Activated T-helper 9 cell treated with anti-CD3 and anti-CD28 coated beads, Interleukin-2, amount 50 U/mL, for 16 hours (primary cell): ENCODE measurements at places on chromosomes 3 and 15.

GRCh38 chr3:53726643-53727042 lies 119.6 kb downstream of the CHDH start:
- no peak for DNase-seq

DNA sequence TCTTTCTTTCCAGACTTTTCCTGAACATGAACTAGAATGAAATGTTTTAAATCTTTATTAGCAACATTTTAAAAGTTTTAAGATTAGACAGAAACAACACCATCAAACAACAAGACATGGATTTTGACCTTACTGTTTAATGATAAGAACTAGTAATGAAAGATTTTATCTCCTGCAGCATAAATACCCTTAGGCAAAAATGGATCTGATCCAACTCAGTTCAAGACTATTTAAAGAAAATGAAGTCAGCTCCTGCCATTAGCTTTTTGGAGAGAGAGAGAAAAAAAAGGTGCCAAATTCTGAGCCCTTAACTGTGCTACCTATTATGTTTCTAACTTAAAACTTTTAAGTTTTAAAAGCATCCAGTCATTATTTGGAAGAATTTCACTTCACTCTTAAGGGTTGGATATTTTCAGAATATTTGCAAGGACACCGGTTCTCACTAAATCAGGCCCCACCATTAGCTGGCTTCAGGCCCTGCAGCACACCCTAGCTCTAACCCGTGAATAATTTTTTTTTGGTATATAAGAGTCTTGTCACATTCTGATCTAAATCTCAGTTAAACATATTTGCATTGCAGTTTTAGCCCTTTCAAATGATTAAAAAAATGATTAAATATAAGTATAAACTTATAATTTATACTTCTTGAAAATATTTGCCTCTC lies 60.0 kb downstream of the NR1I2 start:
- DNase-seq = no peak

DNA sequence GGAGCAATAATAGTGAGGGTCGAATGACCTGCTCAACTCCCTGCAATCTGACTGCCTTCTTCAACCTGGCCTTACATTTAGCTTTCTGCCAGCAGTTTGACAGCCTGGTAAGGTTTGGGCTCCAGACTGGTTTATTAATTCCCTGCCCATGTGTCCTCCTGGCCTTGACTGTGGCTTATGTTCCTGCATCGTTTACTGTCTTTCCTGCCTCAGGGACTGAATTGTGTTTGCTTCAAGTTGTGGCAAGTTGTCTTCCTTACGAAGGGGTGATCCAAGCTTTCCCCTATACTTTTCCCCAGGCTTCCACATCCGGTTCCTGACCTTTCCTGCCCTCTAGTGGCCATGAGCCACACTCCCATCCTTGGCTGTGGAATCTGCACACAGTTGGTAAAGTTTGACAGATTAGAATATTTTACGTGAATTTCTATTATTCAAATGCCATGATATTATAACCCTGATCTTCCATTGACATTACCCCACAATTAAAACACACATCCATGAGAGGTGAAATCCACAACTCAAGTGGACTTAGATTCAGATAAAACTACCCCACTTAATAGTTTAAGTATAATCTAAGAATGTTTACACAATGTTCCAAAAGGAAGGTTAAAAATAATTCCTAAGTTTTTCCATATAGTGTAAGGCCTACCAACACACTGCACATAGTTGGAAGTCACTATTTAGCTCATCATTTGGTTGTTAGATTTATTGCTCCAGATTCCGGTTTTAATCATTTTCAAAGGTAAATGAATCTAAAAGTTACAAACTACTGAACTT lies 95.7 kb downstream of the NEDD4 start:
- DNase-seq = no peak

DNA sequence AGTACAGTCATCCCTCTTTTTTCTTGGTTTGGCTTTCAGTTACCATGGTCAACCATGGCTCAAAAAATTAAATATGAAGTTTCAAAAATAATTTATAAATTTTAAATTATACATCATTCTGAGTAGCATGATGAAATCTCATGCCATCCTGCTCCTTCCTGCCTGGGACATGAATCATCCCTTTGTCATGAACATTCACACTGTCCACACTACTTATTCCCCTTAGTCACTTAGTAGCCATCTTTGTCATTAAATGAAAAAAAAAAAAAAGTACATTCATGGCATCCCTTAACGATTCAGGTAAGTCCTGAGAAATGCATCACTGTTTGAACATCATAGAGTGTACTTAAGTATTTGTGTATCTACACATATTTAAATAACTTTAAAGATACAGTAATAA lies 1046.3 kb downstream of the ROBO2 start:
- DNase-seq = no peak

- DNase-seq = peak; percentile 89
Observed at GRCh38 chr3:170869645-170870593, at the start of gene RPL22L1. Gene RPL22L1 (minus strand): TSS chr3:170870195. CDS start chr3:170870167, 28 bp downstream.

DNA sequence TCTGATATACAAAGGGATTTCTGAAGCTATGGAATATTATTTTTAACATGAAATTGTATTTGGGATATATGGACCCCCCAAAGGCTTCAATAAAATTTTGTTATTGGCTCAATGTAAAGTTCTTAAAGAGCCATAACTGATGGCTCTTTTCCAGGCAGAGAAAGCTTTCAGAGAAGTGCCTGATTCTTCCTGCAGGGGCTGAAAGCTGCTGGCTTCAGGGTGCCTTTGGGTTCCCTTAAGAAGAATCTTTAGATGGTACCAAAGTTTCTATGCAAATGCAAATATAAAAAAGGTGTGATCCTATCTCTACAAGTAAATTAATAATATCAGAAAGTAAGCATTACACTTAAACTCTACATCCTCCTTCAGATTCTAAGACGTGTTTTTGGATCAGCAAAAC lies 72.6 kb downstream of the NR2F2 start:
- no peak for DNase-seq

GRCh38 chr15:37652646-37653417 lies 281.6 kb upstream of the TMCO5A start:
- DNase-seq = no peak

GRCh38 chr3:23611737-23612295 lies 193.9 kb upstream of the UBE2E1 start:
- no peak for DNase-seq

- DNase-seq = no peak
Observed at GRCh38 chr3:125022206-125022605, 33.6 kb downstream of the HEG1 start.

DNA sequence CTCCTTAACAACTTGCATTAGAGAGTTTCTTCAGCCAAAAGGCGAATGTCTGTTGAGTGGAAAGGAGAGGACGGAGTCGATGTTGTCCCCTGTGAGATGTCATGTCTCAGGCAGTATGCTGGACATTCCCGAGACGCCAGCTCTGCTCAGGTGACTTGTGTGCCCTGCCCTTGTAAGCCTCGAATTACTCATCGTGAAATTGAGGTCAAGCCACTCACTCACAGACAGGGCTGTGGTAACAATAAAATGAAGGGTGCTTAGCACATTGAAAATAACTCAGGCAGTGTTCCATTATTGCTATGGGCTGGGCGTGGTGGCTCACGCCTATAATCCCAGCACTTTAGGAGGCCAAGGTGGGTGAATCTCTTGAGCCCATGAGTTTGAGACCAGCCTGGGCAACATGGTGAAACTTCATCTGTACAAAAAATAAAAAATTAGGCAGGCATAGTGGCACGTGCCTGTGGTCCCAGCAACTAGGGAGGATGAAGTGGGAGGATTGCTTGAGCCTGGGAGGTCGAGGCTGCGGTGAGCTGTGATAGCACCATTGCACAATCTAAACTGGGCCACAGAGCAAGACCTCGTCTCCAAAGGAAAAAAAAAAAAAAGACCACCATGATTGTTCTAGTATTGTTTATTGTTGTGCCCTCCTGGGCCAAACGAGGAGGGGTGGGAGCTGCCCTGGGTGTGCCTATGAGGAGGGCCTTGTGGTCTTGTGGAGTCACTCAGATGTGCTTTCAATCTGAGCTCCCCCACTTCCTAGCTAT lies 214.4 kb downstream of the THSD4 start:
- no peak for DNase-seq

- DNase-seq = no peak
Observed at GRCh38 chr3:135138776-135139175, 343.7 kb downstream of the EPHB1 start.

GRCh38 chr3:13852638-13853009 lies 27.2 kb downstream of the WNT7A start:
- no peak for DNase-seq

GRCh38 chr3:46627078-46627477 lies 14.8 kb downstream of the FAM240A start:
- no peak for DNase-seq

DNA sequence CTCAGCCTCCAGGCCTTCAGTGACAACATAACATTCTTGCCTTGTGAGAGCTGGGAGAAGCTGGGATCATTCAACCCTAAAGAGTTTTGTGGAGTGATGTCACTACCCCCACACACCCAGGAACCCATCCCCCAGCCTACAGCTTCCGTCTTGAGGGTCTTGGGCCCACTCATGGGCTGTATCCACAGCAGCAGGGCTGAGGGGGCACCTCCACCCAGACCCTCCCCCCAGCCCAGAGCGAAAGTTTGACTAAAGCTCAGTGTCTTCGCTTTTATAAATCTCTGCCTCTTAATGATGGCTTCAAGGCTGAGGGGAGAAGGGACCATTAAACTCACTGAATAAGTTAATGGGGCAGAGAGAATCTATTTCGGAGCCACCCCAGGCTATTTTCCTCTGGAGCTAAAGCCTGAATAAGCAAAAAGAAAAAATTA lies 23.8 kb downstream of the NTRK3 start:
- DNase-seq = no peak

DNA sequence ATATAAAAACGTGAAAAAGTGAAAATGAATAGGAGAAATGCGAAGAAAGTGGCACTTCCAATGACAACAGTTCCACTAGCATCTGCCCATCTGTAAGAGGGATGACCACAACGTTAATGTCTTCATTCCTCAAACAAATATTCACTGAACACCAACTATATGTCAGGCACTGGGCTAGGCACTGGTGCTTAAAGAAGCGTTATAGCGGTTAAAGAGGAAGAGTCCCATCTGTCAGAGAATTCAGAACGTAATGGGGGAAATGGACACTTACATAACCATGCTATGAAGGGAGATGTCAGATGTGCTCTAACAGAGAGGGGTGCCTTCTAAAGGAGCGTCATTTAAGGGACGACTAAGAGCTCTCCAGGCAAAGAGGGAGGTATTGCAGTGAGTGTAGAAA lies 8.2 kb downstream of the RUBCN start:
- DNase-seq = no peak

- no peak for DNase-seq
Observed at GRCh38 chr3:189589179-189589569, 42.0 kb upstream of the TP63 start.

GRCh38 chr3:88231207-88231606 lies 81.4 kb downstream of the C3orf38 start:
- DNase-seq = no peak

DNA sequence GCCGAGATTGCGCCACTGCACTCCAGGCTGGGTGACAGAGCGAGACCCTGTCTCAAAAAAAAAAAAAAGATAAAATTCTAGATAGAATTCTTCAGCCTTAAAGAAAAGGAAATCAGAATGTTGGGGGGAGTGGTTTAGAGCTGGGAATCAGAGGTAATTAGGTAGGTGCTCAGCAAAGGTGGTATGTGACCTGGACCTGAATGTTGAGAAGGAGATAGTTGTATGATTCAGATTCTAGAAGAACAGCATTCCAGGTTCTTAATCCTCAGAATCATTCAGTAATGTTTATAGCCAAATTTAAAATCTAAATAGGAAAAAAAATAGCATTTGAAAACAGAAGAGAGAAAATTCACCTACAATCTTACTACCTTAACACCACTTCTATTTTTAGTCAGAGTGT lies 71.3 kb upstream of the UBE2E1 start:
- DNase-seq = no peak

- no peak for DNase-seq
Observed at GRCh38 chr3:69490971-69491370, 105.1 kb upstream of the FRMD4B start.

DNA sequence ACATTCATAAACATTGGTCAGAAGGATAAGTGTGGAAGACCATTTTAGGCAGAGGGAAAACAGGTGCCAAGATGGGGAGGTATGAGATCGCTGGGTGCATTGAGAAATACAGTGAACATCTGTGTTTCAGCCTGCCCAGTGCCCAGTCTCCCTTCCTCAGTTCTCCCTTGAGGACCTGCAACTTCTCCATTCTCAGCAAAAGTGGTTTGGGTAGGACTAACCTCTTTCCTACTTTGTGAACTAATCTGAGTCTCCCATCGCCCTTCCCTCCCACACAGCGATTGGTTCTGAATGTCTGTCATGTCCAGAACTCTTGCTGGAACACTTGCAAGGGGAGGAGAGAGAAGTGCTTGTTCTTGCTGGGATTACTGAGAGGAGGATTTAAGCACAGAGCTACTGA lies 10.9 kb upstream of the CCNL1 start:
- DNase-seq = no peak

DNA sequence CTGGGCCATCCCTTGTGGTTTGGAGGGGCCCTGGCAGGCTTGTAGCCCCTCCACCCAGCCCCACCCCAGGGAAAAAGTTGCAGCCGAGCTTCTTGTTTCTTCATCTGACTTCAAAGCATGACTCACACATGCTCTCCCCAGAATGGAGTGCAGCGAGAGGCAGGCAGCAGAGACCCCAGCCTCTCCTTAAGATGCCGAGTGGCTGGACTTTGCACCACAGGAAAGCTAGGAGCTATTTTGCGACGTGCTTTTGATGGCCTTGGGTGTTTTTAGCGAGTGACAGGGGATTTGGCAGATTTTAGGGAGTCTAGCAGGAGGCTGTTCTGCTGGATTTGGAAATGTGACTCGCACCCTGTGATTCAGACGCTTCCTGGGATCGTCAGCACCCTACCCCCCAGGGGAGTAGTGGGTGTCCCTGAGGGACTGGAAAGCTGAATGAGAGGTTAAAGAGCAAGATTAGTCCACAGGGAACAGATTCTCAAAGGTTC lies 14.2 kb downstream of the BAHD1 start:
- no peak for DNase-seq

DNA sequence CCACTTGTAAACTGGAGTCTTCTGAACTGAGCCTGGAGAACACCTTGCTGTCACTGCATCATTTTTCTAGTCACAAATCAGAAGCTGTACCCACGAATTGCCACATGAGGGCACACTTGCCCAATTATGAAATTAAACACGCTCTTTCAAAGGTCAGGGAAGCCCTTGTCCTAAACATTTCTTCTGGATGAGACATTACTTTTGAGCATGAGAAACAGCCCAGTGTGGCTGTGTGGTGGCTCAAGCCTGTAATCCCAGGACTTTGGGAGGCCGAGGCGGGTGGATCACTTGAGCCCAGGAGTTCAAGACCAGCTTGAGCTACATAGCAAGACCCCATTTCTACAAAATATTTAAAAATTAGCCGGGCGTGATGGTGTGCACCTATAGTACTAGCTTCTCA lies 27.5 kb upstream of the CFAP161 start:
- no peak for DNase-seq

- no peak for DNase-seq
Observed at GRCh38 chr15:64562003-64562640, 101.7 kb downstream of the ZNF609 start.

DNA sequence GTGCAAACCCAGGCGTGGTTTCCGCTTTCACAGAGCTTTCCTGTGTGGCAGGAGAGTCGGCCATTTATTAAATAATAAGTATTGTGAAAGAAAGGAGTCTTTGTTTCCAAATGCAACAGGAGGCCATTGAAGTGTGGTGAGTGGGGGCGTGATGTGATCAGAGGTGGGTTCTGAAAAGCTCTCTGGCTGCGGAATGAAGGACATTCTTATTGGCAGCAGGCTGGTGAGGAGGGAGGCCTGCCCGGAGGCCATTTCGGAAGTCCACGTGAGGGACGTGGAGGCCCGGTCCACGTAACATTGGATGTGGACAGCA lies 11.1 kb downstream of the ARNT2 start:
- DNase-seq = no peak
